Nasal cavity respiratory epithelium epithelial cell of viscerocranial mucosa (primary cell): ENCODE measurements at places on chromosomes 7 and 10. TPM values are rescaled to one million over a fixed set of nuclear protein-coding genes. Genes with fewer than 3 reads are reported as not detected.

Gene SKAP2
- total RNA-seq: 4.4 and 7.4 TPM in 2 replicates

Gene EBF3
- not detected in 2 replicates for total RNA-seq

Gene HOXA5
- total RNA-seq: not detected in 2 replicates

Gene CAMK2B
- total RNA-seq: not detected in 2 replicates

Gene MKX
- 1.3 and 1.7 TPM in 2 replicates for total RNA-seq

Gene CACNB2
- 0.34 TPM in 1 of 2 replicates, not detected in the other for total RNA-seq

Gene ZNF775
- total RNA-seq: 2.4 and 2.5 TPM in 2 replicates

Gene HNRNPA2B1
- total RNA-seq: 78.6 and 142 TPM in 2 replicates

Gene MSANTD7
- 26.4 and 34.2 TPM in 2 replicates for total RNA-seq

Gene SLC26A4
- 0.43 and 0.68 TPM in 2 replicates for total RNA-seq

Gene CLCN1
- total RNA-seq: 0.64 TPM in 1 of 2 replicates, not detected in the other

Gene SLC26A3
- 0.14 TPM in 1 of 2 replicates, not detected in the other for total RNA-seq

Gene COG5
- 58.4 and 124 TPM in 2 replicates for total RNA-seq

Gene LIPF
- not detected in 2 replicates for total RNA-seq

Gene RAB19
- 0.50 TPM in 1 of 2 replicates, not detected in the other for total RNA-seq

Gene CEP55
- 0.50 and 1.0 TPM in 2 replicates for total RNA-seq

Gene MYL10
- not detected in 2 replicates for total RNA-seq

Gene EN2
- under 0.01 and 0.07 TPM in 2 replicates for total RNA-seq

Gene GNAI1
- 75.2 and 121 TPM in 2 replicates for total RNA-seq

Gene PTPRE
- 14.0 and 30.3 TPM in 2 replicates for total RNA-seq

Gene CDC14C
- 0.07 TPM in 1 of 2 replicates, not detected in the other for total RNA-seq

Gene HOXA9
- not detected in 2 replicates for total RNA-seq

Gene INMT
- not detected in 2 replicates for total RNA-seq

Gene ECD
- total RNA-seq: 21.5 TPM in 2 replicates

Gene IFIT1B
- not detected in 2 replicates for total RNA-seq

Gene PPP1R3A
- total RNA-seq: not detected in 2 replicates

Gene DPYSL4
- total RNA-seq: 11.7 TPM in 1 of 2 replicates, not detected in the other

Gene LSM8
- 31.1 and 34.5 TPM in 2 replicates for total RNA-seq

Gene MLXIPL
- total RNA-seq: 0.14 and 0.34 TPM in 2 replicates

Gene PDE1C
- under 0.01 and 0.07 TPM in 2 replicates for total RNA-seq

Gene ANXA8L1
- total RNA-seq: 35.2 and 362 TPM in 2 replicates

Gene NRCAM
- 7.2 and 49.5 TPM in 2 replicates for total RNA-seq

Gene RBP3
- not detected in 2 replicates for total RNA-seq

Gene NOLC1
- 76.6 and 126 TPM in 2 replicates for total RNA-seq
